RPMI7951 (cell line): ENCODE measurements at places on chromosomes 12 and 14.
A peak's percentile ranks its signal among the peaks of the same experiment; 100 is the strongest.

DNA sequence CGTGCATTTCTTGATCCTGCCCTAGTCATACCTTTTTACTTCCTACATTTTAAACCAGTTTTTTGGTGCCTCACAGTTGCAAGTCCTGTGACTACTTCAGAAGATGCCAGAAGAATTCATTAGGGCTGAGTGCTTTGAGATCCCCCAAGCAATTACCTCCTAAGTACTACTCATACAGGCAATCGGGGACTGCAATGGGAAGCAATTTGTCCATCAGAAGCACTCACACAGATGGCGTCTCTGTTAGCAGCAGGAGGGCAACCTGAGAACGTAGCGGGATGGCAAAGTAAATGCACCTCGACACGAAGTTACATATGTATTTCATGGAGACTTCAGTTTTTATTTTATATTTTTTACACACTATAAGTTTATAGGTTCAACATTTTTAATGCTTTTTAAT lies 188.3 kb downstream of the CAPZA3 start:
- no peak for DNase-seq

- DNase-seq = no peak
Measured at GRCh38 chr14:59022144-59022543, 166.3 kb upstream of the DAAM1 start.

- DNase-seq = no peak
Measured at GRCh38 chr12:25107920-25108319, 87.0 kb downstream of the DNAI7 start.

GRCh38 chr12:111584959-111585358 lies 14.2 kb downstream of the ATXN2 start:
- DNase-seq = peak; percentile 13

- DNase-seq = no peak
Measured at GRCh38 chr12:130064999-130065398, 97.3 kb upstream of the FZD10 start.

GRCh38 chr14:32595497-32595896 lies 266.4 kb downstream of the AKAP6 start:
- DNase-seq = no peak

GRCh38 chr12:49643961-49644619 lies 20.7 kb downstream of the PRPF40B start:
- no peak for DNase-seq

DNA sequence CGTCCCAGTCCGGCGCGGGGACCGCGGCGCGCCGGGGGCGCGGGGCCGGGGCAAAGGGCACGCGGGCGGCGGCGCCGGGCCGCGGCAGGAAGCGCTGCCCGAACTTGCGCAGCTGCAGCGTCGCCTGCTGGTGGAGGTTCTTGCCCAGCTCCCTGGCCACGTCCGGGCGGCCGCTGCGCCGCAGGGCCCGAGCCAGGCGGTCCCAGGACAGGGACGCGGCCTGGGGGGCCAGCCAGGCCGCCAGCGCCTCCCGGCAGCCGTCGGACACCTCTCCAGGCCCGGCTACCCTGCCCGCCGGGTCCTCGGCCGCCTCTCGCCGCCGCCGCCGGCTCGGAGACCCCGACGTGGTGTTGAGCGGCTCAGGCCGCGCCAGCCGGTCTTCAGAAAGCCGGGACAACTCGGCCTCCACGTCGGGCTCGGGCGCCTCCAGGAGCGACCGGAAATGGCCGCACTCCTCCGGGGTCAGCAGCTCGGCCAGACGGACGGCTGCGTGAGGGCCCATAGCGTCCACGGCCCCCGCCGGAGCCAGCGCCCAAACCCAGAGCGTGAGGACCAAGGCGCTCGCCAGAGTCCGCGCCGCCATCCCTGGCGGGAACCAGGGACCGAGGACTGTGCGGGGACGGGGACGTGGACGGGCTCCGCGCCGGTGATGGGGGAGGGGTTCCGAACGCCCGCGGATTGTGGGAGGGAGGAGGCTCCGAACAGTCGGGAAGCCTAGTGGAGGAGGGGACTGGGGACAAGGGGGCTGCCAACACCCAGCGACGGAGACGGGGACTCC lies 34.0 kb downstream of the FIGNL2 start:
- DNase-seq = peak; percentile 24

DNA sequence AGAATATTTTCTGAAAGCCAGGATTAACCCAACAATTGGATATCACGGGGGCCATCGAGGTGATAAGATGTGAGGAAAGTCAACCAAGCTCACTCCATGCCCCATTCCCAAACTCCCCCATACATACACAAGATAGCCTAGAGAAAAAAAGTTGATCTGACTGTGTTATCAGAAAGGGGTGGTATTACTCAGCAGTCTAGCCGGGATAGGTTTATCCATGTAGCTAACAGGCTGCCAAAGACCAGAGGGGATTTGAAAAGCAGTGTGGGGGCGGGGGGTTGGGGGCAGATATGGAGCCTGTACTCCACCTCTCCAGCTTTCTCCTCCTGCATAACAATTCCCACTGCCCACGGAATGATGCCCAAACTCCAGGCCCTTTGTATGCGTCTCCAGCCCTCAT lies 13.2 kb upstream of the MAP1LC3B2 start:
- no peak for DNase-seq

GRCh38 chr12:74889073-74889472 lies 320.6 kb downstream of the KCNC2 start:
- DNase-seq = no peak

DNA sequence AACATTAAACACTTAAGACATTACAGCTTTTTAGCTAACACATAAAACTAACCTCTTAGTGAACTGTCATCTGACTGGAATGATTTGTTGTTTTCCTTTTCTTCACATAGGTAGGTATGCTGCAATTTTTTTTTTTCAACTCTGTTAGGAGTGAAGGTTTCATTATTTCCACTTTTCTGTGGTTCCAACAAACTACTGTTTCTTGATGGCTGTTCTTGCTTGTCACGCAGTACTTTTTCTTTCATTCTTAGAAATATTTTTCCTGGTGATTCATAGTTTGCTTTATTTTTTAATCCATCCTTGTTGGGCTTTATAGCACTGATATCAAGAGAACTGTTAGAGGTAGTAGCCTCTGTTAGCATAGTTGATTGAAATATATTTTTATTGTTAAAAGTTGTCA lies 6.3 kb downstream of the MIS18BP1 start:
- DNase-seq = no peak

GRCh38 chr14:101132588-101132987 lies 229.1 kb upstream of the RTL1 start:
- DNase-seq = no peak

DNA sequence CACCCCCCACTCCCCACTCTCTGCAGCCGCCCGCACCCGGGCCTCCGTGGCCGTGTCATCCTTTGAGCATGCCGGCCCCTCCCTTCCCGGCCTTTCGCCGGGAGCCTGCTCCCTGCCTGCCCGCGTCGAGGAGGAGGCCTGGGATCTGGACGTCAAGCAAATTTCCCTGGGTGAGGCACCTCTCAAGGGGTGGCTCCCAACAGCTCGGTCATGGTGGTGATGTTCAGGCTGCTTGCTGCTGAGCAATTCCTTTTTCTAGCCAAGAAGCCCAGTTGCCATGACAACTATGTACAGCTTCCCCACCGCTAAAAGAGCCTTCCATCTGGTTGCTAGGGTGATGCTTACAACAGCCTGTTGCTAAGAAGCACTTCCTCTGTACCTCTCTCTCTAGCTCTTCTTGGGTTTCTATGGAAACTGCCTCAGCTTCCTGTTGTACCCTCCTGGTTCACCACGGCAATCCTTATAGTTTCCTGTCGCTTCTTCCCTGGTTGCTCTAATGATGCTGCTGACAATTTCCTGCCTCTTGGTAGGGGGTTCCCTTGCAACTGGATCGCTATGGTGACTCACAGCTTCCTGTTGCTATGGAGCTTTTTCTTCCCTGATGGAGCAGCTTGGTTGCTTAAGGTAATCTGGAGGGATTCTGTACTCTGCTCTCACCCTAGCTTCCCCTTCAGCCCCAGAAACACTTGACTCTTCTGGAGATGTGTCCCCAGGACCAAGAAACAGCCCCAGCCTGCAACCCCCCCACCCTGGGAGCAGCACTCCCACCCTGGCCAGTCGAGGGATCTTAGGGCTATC lies 11.0 kb downstream of the ZNF219 start:
- DNase-seq = peak; percentile 78

GRCh38 chr14:101032433-101032832 lies 128.9 kb upstream of the RTL1 start:
- DNase-seq = no peak

GRCh38 chr12:115101520-115101919 lies 417.5 kb upstream of the TBX3 start:
- DNase-seq = no peak

GRCh38 chr12:48973531-48973930 lies 2.0 kb upstream of the WNT10B start:
- DNase-seq = no peak
